ENCODE measurements at places on chromosomes 12 and 14.
A peak's percentile ranks its signal among the peaks of the same experiment; 100 is the strongest.

DNA sequence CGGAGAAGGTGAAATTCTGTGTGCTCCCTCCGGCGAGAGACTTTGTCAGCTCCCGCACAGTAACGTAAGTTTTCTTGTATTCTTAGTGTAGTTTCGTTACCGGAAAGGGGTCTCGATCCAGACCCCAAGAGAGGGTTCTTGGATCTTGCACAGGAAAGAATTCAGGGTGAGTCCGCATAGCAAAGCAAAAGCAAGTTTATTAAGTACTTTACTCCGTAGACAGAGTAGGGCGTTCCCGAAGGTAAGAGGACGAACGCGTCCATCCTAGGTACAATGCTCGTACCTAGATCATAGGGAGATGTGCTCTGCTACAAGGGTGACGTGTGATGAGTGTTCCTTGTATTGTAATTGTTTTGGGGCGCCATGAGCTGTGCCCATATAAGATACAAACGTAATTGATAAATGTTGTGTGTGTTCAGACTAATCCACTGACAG, 293 bp downstream of the IFI27L1 start:
- no peak for DNase-seq

- no peak for DNase-seq
Measured at GRCh38 chr12:79012636-79013035, 148.1 kb downstream of the SYT1 start.

- peak; percentile 37 for DNase-seq
Measured at GRCh38 chr12:57456145-57456700, 1.1 kb downstream of the INHBE start.

- no peak for DNase-seq
Measured at GRCh38 chr14:23326491-23327332, 5.5 kb downstream of the PABPN1 start.

GRCh38 chr14:105647784-105648608, 121.6 kb downstream of the TMEM121 start:
- no peak for DNase-seq

DNA sequence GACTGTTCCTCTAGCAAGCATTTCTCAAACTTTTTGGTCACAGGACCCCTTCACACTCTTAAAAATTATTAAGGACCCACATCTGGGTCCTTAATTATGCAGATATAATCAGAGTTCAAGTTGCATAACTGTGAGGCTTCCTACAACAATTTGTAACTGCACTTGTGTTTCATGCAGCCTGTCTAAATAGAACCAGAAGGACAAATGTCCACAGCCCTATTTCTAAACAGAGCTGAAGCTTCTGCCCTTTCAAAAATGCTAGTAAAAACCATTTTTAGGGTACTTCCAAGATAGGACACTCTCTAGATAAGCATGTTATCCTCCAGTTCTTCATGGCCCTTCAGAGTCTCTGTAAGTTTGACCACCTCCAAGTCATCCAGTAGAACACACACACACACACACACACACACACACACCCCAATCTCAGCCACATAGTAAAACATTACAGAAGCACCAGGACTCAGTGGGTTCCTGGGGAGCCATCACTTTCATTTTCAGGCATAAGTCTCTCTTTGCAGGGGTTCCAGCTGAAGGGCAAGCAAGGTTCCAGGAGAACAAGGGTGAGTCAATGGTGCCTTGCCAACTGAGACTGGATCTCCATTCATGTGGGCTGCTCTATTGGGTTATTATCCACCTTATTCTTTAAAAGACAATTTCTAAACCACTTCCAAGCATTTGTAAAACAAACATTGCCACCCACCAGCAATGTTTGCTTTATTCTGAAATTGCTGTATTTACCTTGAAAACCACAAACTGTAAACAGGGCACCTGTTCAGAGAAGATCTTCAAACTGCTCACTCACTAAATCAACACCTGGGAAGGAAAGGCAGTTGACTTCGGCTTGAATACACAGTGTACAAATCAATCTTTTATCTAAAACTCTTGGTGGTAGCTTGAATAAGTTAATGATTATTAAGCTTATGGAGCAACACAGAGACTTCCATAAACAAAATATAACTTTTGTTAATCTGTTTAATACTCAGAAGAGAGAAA, 64.1 kb downstream of the ITPR2 start:
- DNase-seq: no peak

DNA sequence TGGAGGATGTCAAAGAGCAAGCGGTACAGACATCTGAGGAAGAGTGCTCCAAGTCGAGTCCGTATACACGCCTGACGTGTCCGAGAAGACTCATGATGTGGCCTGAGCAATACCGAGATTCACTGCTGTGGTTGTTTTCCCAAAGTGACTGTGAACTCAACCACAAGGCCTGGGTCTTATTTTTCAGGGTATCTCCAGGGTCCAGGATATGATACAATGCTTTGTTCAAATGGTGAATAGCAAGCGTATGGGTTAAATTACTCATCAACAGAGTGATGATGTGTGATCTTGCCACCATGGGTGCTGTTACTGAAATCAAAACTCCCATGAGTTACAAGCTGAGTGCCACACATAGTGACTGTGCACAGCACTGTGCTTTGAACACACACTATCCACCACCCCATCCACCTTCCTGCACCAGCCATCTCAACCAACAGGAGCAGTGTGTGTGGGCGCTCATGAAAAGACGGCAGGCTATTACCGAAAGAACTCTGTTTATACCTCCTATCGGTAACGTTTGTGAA, 109.6 kb downstream of the BCAT1 start:
- DNase-seq: no peak

GRCh38 chr14:21526672-21527317, 649 bp upstream of the SALL2 start:
- no peak for DNase-seq

DNA sequence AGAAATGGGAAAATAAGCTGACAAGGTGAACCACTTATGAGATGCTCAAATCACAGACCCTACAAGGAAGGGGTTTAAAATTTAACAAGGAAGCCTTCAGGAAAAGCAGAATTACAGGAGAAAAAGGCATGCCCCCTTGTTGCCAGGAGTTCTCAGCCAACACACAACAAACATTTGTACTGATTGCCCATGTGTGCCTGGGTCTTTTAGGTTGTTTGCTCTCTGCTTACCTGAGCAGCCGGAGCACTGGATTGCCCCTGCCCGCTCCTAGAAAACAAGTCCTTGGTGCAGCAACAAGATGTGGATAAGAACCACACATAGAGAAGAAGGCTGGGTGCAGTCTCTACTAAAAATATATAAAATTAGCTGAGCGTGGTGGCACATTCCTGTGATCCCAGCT, 3.4 kb downstream of the DRAM1 start:
- DNase-seq: no peak

- no peak for DNase-seq
Measured at GRCh38 chr14:99101855-99102461, 170.0 kb downstream of the BCL11B start.

DNA sequence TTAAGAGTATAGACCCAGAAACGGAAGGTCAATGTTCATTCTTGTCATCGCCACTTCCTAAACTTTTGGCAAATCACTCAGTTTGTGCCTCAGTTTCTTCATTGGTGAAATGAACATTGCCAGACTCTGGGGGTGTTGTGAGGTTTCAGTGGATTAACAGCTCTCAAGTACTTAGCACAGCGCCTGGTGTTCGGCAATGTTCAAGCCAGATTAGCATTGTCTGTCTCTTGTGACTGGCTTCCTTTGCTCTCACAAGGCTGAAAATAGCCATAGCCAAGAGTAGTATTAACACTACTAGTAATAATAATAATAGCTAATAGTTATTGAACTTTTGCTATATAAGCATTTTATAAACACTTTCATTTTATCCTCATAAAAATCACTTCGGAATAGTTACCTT, 71.9 kb downstream of the C12orf75 start:
- no peak for DNase-seq

DNA sequence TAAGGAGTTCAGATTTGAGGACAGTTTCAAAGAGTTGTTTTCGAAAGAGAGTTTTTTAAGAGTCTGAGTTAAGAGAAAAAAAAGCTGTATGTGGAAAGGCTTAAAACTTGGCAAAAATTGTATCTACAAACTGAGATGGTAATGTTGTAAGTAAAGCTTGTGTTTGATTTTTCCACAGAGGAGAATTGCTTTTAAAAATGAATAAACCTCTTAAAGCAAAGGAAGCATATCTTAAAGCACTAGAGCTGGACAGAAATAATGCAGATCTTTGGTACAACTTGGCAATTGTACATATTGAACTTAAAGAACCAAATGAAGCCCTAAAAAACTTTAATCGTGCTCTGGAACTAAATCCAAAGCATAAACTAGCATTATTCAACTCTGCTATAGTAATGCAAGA, 50.3 kb downstream of the TMTC3 start:
- no peak for DNase-seq

DNA sequence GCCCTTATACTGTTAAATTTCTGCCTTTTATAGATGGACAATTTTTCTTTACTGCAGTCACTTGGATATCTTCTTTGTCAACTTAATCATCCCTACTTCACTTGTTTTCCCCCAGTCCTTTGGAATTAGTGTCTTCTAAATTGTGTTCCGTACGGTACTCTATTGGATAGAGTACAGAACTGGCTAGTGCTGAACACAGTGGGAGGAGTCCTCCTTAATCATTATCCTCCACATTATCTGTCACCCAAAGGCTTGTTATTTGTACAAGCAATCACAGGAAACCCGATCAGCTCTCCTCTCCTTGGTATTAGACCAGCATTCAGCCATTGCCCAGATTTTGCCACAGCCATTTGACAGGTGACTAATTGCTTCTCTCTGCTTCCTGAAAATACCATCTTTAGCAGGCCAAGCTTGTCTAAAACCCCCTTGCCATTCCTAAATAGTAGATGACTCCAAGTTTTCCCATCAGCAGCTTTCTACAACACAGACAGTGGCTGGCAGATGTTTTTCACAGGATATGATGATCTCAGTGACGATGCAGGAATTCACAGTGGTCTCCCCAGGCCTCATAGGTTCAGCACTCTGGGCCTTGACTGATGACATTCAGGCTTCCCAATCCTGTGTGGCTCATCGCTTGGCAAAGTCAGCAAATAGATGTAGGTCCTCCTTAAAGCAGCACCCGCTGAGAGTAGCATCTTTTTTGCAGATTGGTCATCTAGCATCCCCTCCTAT, 216.0 kb upstream of the RGS6 start:
- DNase-seq: no peak

DNA sequence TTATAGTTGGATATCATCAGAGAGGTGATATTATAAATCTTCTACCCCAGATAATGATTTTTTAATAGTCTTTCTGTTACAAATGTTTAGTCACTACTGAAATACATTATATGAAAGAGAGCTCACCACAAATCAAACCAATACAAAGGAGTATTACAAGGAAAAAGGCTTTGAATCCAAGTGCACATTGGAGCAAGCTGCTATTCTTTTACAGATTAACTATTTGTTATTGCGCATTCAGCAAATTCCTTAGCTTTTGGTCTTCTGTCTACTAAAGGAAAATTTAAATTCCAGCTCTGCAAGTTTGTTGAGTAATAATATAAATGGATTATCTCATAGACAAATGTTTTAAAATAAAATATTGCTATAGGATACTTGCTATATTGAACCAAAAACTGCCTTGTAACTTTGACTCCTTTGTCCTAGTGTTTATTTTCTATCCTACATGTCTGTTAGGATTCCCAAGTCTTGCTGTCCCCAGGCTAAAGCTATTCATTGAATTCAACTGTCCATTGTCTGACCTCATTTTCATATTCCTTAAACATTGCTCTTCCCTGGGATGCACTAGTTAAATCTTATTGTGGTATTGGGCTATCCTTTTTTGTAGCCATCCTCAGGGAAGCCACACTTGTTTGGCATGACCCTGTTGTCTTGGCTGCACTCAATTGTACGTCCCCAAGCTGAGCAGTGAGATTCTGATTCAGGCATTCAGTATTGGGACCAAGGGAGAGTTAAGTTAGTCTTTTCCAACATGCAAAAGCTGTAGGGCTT, 41.5 kb downstream of the PDE3A start:
- DNase-seq: no peak

DNA sequence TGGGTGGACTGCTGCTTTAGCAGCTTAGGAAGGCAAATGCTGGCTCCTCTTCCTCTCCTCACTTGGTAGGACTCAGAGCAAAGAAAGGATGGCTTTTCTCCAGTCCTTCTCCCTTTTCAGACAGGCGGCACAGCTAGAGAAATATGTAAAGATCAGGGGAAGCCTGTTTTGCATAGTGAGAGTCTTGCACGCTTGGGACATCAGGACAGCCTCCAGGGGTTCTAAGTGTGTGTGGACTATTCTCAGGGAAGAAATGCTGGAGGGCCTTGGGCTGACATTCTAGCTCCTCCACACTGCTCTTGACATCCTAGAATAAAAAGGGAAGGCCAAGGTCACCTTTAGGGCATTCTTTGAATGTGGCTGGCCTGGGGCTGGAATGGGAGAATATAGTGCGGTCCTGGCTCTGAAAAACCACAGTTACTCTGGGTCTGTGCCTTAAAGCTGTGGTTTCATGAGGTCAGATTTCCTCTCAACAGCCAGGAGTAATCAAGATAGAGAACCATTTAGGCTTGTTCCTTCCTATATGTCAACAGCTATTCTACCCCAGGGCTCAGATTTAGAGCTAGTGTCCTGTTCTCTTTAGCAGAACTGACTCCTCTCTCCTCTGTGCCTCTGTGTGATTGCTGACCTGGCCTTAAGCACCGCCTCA, 24.3 kb downstream of the CMA1 start:
- DNase-seq: no peak

GRCh38 chr12:127284021-127284420, 982.9 kb upstream of the TMEM132C start:
- no peak for DNase-seq

GRCh38 chr12:2082321-2082720, 29.5 kb downstream of the CACNA1C start:
- no peak for DNase-seq

DNA sequence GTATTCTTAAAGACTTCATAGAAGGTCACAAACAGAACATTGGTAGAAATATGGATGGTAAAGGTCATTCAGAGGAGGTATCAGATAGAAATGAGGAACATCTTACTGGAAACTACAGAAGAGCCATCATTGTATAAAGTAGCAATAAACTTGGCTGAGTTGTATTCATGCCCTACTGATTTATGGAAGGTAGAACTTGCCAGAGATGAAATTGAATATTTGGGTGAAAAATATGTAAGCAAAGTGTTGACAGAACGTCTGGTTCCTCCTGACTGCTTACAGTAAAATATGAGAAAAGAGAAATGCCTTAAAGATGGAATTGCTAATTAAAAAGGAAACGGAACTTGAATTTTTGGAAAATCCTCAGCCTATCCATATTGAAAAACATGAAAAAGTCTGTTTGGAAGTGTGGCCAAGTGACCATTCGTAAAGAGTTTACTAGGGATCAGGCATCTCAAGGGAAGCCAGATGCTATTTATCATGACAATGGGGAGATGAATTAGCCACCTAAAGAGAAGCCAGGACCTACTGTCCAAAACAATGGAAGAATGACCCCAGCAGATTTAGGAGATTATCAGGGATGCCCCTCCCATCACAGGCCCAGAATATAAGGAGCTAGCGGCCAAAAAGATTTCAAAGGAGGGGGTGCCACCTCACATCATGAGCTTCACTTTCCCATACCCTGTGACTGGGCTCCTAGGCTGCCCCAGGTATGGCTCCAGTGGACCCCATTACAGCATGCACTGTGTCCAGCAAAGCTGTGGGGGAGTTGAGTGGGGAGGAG, 189.3 kb downstream of the ITPR2 start:
- DNase-seq: no peak

Data from central memory CD4-positive, alpha-beta T cell (primary cell).